Activated T-cell treated with anti-CD3 and anti-CD28 coated beads for 48 hours (primary cell): ENCODE measurements at places on chromosomes 11 and 22.

DNA sequence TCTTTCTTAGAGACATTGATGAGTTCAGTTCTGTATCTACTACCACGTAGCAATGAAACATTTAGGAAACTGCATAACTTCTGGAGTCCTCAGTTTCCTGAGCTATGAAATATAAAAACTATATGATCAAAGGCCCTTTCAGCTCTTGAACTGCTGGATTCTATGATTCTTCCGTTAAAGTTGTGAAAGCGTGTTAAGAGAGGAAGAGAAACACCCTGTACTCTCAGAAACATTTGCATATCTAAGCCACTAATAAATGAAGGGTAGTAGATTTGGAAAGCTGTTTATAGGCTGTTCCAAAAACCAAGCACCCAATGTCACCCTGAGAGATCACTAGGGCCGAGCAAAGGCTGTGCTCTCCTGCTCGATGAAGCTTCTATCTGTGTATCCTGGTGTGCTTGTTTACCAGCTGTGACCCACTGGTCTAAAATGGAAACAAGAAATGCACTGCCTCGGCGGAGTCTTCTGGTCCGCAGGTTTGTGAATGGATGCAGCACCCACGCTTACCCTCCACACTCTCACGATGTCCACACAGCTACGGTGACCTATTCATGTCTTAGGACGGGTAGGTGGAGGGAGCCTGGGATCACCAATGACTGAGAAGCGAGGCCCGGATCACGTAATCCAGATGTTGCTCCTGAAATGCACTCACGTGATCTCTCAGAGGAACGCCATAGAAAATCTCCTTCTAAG is 325.8 kb downstream of the OPCML start:
- no peak for DNase-seq

- no peak for DNase-seq
Observed at GRCh38 chr11:75273411-75274391, 33.1 kb downstream of the TPBGL start.

GRCh38 chr11:126339863-126340434 is 15.5 kb upstream of the ST3GAL4 start:
- DNase-seq, result no peak

DNA sequence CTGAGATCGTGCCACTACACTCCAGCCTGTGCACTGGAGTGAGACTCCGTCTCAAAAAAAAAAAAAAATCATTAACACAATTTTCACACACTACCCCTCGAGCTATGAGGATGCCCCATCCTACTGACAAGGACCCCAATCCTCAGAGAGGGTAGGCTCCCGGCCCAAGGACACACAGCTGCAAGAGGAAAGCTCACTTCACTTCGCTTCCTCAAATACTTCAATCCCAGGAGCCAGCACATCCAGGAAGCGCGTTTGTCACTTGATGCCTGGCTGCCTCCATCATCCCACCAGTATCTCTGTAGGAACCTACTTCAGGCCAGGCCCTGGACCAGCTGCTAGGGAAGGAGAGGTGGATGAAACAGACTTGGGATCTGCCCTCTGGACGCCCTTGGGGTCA is 144.0 kb downstream of the CRYBB2 start:
- DNase-seq, result no peak

DNA sequence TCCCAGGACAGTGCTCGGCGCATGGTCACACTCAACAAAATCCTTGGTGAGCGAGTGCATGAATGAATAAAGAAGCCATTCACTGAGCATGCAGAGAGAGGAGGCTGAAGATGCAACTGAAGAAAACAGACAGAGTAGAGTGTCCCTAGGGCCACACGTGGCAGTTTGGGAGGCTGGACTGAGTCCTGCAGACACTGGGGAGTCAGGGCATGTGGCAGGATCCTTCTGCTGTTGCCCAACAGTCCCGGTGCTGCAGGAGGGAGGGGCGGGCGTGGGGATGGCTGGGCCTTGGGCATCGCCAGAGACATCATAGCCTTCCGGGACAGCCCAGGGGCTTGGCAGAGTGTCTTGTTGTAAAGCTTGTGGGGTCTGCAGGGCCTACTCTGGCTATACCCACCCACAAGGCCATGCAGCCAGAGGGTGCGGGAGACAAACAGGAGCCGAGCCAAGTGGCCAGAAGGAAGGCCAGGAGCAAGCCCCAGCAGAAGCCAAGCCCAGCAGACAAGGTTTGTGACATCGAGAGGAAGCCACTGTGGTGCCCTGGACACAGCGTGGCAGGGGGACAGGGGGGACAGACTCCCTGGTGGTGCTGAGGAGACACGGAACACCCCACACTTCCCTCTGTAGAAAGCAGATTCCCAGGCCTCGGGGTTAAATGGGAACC is 26.7 kb upstream of the FBLN1 start:
- DNase-seq, result no peak

GRCh38 chr11:63858628-63859550 is 20.0 kb downstream of the MARK2 start:
- no peak for DNase-seq

DNA sequence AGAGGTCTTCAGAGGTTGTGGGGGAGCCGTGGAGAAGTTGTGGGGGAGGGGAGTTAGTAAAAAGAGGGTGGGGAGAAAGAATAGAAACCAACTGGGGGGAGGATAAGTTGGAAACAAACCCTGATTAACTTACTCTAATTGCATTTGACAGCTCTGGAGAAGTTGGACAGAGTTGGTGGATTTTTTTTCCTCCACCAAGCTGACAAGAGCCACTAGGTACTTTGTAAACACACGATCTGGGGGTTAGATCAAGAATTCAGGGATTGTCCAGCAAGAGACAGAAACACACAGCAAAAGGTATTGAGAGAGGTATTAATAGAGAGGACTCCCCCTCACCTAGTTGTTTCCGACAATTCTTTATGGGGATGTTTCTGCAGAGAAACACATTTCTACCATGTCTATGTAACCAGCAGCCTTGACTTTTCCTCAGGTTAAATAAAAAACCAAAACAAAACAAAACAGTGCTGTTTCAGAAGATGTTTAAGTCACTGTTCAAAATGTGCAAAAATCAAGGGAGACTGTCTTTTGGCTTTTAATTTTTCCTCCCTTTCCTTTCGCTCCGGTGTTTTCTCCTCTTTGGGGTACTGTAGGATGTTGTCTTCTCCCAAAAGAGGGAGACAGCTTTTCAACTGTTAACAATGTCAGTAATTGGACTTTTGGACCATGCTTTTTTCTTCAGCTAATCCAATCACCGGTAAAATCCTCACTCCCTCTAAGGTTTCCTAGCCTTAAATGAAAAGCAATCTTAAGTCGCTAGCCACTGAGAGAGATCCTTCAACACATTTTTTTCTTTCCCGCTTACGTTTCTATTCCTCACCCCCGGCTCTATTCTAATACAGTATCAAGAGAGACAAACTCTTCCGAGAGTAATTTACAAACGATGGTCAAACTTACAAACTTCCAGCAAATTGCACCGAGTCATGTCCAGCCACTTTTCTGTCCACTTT is 708 bp downstream of the MAML2 start:
- no peak for DNase-seq

GRCh38 chr22:37128555-37129281 is 19.2 kb upstream of the TMPRSS6 start:
- DNase-seq, result no peak

- DNase-seq, result no peak
Observed at GRCh38 chr11:70713988-70714665, 315.8 kb downstream of the CTTN start.

DNA sequence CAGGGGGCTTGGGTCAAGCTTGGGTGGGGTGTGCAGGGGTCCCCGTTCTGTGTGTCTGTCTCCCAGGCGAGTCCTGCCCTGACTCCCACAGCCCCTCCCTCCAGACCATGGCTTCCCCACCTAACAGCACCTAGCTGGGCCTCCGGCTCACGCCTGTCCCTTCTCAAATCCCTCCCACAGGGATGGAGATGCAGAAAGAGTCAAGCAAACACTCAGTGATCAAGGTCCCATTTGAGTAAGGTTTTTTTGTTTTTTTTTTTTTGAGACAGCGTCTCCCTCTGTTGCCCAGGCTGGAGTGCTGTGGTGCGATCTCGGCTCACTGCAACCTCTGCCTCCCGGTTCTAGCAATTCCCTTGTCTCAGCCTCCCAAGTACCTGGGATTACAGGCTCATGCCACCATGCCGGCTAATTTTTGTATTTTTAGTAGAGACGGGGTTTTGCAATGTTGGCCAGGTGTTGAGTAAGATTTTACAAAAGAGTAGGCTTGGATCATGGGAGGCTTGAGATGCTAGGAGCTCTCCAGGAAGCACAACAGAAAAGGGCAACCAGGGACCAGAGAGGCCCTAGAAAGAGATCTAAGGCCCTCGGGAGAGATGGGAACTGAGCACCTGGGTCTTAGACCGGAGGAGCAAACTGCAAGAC is 5.7 kb downstream of the APOBEC3D start:
- DNase-seq, result no peak

DNA sequence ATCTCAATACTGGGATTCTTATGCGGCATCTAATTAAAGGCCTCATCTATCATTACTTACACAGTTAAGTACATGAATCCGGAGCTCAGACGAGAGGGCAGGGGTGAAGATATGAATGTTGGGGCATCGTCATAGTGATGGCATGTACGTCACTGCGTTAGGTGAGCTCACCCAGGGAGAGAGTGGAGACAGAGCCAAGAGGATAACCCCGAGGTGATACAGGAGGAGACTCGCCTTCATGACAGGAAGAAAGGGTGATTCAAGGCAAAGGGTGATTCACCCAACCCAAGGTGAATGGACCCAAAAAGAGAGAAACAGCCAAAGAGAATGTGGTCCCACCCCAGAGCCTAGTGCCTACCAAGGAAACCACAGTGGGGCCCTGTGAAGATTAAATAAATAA is 132.9 kb upstream of the BLID start:
- DNase-seq, result no peak

GRCh38 chr22:20198557-20199319 is 47.9 kb upstream of the CCDC188 start:
- DNase-seq, result no peak

- no peak for DNase-seq
Observed at GRCh38 chr11:92475819-92476218, 251.2 kb downstream of the FAT3 start.

DNA sequence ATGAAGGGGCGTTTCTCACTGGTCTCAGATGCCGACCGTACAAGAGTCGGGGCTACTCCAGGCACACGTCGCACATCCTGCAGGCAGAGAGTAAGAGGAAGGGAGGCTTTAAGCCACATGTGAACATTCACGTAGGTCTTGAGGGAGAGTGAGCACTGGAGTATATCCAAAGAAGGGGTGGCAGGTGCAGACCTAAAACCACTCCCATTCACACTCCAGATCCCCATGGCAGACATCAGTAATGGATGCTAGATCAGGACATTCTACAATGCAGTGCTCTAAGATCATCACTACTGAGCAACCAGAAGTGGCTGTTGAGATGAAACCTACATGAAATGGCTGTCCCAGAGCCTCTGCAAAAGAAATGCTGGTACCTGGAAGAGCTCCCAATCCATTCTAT is 39.0 kb downstream of the WT1 start:
- DNase-seq, result no peak

DNA sequence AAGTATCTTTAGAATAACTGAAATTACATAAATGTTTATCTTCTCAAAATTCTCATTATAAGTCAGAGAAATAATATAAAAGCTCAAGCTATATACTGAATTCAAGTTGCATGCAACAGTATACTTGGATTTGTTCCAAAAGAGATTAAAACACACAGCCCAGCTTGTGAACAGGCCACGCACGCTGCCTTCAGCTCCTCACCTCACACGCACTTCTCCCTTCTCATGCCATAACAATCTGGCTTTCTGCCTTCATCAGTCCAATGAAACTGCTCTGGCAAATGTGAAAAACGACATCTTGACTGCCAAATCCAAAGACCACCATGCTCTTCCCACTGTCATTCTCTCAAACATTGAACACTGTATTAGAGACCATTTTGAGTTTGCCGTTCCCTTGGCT is 22.1 kb downstream of the ATP6V1E1 start:
- no peak for DNase-seq

DNA sequence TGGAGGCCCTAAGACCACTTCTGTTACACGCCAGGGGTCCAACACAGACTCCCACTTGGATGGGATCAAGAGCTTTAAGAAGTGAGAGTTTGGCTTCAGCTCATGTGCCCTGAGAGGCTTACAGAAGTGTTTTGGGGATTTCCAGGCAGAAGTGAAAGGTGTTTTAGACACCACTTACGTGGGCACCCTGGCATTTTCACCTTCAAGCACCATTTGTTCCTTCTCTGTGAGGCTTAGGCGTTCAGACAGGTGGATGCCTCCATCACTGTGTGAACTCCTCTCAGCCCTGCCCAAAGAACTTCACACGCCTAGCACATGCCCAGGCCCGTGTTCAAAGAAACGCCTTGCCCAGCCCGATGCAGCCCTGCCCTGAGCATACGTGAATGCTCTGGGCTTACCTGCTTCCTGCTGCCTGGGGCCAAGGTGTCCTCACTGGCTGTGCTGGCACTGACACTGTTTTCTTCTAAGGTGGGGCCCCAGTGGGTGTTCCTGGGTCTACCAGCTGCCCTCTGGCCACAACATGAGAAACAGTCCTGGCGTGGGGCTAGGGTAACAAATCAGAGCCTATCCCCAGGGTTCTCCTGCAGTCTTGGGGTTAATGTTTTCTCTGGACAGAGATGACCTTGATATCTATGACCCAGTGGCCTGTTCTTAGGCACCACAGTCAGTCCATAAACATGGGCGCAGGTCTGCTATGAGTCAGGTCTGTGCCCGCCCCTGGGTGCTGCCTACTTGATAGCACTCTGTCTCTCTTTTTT is 34.0 kb downstream of the AMPD3 start:
- DNase-seq, result no peak

DNA sequence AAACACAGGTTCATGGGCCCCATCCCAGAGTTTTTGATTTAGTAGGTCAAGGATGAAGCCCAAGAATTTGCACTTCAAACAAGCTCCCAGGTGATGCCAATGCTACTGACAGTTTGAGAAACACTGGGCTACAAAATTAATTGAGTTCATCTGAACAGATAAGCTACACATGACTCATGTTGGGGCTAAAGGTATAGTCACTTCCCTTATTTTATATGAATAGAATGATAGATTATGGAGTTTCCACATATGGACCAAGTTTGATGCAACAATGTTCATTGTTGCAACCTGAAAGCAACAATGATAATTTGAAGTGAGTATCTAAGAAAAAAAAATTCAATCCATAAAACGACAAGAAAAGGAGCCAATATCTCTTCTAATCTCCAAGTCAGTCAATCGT is 54.9 kb downstream of the SOX6 start:
- DNase-seq, result no peak

GRCh38 chr22:25760848-25761595 is 19.0 kb downstream of the MYO18B start:
- DNase-seq, result no peak

DNA sequence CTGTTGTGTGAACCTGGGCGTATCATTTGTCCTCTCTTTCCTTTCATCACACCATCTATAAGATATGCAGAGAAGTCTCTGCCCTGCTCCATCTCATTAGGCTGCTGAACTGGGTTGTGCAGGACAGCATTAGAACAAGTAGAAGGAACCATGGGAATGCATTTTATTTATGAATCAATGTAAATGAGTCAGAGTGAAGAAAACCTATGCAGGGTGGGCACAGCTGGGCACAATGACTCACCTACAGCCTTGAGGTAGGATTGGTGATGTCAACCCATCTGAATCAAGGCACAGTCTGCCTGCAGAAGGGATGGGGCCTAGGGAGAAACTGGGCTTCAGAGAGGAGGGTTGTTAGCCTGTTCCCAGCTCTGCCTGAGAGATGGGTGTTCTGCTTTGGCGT is 123.4 kb downstream of the CSNK2A3 start:
- no peak for DNase-seq

GRCh38 chr22:20629401-20629800 is 122.0 kb downstream of the MED15 start:
- no peak for DNase-seq

- DNase-seq, result no peak
Observed at GRCh38 chr11:16356057-16356760, at the start of gene SOX6. TSS of gene SOX6 (minus strand) at chr11:16356546. CDS start at chr11:16341248, 15,298 bp downstream.
